ENCODE measurements at places on chromosomes 1 and 21.

DNA sequence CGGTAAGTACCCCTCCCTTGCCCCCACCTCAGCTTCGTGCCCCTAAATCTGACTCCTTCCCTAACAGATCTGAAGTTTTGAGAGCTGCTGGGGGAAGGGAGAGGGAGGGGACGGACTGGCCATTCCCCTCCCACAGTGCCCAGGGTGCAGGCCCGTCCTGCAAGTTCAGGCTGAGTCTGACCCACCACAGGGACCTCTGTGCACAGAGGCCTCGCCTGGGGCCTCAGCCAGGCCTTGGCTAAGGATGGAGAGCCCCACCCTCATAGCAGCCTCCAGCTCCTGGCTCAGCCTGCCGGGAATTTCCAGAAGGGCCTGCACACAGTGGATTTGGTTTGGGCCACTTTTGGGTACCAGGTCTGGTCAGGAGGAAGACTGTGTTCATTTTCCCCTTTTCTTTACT lies 31.2 kb upstream of the TNFRSF1B start:
- no peak for DNase-seq

- DNase-seq, result no peak
Observed at GRCh38 chr1:234218078-234218477, 155.2 kb upstream of the COA6 start.

- no peak for DNase-seq
Observed at GRCh38 chr1:228285661-228286504, 78.0 kb downstream of the OBSCN start.

DNA sequence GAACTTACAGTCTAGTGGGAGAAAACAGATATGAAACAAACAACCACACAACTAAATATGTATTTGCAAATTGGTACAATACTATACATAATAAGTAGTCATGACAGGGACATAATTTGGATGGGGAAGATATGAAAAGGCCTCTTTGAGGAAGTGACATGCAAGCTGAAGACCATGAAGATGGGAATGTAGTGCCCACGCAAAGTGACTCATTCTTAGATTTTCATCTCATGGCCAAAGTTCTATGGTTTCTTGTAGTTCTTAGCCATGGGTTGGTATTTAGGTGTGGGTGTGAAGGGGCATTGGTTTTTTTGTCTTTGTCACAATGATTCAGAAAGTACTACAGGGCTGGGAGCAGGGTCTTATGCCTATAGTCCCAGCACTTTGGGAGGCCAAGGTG lies 105.4 kb upstream of the FAM78B start:
- DNase-seq, result no peak

DNA sequence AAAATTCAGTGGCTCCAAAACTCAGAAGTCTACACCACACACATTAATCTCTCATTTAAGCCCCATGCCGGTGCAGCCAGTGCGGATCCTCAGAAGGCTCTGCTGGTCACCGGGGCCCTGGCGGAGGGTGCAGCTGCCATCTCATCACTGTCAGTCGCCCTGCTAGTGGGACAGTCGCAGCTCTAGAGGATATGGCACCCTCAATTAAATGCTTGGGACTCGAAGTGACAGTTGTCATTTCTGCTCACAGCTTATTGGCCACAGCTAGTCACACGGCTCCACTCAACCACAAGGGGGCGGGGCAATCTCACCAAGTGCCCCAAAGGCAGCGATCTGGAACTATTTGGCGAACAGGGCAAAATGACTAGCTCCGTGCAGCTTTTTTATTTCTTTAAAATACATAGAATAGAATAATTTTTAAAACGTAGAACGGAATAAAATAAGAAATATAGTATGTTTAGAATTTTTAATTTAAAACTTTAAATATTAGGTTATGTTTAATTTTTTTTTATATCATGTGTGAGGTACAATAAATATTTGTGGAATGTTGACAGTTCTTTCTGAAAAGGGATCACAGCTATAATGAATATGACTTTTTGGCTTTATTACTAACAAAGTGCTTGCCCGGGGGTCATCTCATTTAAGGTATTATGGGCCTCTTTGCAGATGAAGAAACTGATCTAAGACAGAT lies 8.0 kb upstream of the MAN1C1 start:
- peak; percentile 63 for DNase-seq

DNA sequence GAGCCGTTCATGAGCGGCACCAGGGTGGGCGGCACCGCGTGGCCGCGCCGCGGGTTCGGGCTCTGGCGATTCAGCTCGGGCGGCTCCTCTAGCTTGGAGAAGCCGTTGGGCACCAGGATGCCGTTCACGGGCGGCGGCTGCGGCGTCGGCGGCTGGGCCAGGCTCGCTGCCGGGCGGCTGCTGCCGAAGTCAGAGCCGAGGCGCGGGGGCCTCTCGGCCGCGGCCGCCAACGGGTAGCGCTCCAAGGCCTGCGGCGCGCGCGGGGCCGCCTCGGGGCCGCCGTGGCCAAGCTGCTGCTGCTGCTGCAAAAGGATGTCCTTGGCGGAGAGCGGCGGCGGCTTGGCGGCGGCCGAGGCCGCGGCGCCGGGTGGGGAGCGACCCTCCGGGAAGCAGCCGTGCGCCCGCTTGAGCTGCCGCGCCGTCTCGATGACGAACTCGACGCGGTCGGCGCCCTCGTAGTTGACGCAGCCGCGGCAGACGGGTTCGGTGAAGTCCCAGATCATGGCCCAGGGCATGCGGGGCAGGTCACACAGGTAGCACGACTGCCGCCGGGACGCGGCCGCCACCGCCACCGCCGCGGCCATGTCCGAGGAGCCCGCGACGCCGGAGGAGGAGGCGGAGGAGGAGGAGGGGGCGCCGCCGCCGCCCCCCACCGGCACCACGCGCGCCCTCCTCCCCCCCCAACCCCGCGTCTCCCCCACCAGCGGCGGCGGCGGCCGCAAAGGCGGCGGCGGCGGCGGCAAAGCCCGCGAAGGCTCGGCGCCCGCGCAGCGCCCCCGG lies 877 bp downstream of the IRF2BP2 start:
- DNase-seq, result peak; percentile 37

DNA sequence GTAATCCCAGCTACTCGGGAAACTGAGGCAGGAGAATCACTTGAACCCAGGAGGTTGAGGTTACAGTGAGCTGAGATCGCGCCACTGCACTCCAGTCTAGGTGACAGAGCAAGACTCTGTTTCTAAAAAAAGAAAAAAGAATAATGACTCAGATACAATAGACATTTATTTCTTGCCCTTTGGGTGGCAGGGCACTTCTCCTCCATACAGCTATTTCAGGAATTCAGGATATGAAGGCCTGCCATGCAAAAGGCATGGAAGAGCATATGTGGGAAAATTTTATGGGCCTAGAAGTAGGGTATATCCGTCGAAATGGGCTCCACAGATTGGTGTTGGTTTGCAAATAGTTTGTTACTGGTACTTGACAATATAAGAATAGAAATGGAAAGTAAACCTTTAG lies 20.2 kb upstream of the POGZ start:
- DNase-seq, result no peak

Measured in stimulated activated CD8-positive, alpha-beta memory T cell treated with anti-CD3 and anti-CD28 coated beads, Interleukin-15, amount 100 ng/mL, for 24 hours (primary cell).